ENCODE measurements at places on chromosomes 3 and 15. TPM values are rescaled to one million over a fixed set of nuclear protein-coding genes. Genes with fewer than 3 reads are reported as not detected.

Gene CCDC54
- total RNA-seq = not detected

Gene ROBO1
- total RNA-seq = 65.4 TPM

- DNase-seq = no peak
Observed at GRCh38 chr15:31461375-31461774, 134.7 kb downstream of the KLF13 start.

- no peak for DNase-seq
Observed at GRCh38 chr15:35720019-35720418, 174.1 kb upstream of the DPH6 start.

DNA sequence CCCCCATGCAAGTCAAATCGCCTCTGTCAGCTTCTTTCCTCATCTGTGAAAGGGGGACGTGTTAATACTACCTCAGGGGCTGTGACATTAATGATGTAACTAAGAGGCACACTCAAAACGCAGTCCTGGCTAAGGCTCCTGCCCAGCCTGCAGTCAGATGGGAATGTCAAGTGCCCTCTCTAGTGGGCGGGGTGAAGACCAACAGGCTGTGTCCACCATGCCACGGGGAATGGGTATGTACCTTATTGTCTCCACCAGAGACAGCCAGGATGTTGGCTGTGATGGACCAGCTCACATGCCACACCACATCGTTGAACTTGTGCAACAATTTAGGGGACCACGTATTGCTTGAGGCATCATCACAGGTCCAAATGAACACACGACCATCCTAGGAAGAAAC is 11.0 kb upstream of the GHRL start:
- no peak for DNase-seq

DNA sequence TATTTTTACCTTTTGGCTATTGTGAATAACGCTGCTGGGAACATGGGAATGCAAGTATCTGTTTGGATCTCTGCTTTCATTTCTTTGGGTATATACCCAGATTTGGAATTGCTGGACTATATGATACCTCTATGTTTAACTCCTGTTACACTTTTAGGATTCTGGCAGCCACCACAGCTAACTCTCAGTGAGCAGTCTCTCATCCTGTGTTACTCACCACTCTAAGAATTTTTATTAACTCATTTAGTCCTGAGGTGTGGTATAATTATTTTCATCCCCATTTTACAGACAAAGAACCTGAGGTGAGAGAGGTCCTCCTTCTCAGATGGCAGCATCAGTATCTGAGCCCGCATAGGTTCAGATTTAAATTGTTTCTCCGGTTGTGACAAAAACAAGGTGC is 1.1 kb downstream of the SPATA12 start:
- DNase-seq = no peak
